Putamen (tissue), 1 donor: ENCODE measurements at places on chromosomes 7 and 10.

DNA sequence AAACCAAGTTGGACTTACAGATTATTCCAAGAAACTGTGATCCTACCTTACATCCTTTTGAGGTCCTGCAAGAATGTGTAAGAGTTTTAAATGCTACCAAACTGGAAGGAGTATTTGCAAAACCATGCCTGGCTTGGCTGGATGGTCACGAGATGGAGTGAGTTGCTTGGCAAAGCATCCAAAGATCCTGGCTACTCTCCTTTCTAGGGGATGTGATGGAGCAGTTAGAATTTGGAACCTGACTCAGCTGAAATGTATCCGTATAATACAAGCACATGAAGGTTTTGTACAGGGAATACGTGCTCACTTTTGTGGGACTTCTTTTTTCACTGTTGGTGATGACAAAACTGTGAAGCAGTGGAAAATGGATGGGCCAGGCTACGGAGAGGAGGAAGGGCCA is 13.3 kb upstream of the SYPL1 start:
- no peak for DNase-seq

DNA sequence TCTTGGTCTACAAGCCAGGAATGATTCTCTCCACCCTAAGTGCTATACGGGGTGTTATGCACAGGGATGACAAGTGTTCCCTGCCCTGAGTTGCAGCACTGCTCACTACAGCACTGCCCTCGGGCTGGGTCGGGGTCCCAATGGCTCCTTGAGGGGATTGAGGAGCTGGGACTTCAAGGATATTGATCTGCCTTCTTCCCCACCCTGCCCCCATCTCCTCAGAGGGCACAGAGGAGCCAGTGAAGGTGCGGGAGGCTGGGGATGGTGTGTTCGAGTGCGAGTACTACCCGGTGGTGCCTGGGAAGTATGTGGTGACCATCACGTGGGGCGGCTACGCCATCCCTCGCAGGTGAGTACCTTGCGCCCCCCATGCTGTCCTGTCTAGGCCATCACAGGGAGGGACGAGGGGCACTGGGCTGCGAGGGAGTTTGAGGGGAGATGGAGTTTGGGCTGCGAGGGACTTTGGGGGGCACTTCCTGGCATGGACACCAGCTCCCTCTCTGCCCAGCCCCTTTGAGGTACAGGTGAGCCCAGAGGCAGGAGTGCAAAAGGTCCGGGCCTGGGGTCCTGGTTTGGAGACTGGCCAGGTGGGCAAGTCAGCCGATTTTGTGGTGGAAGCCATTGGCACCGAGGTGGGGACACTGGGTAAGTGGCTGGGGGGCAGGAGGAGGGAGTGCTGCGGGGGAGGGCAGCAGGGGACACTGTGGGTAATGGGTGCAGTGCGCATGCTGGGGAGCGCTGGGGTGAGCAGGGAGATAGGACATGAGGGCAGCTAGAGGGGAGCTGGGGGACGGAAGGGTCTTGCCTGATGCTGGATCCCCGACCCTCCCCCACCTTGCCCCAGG is 10.3 kb downstream of the FLNC start:
- DNase-seq, result no peak

- DNase-seq, result no peak
Observed at GRCh38 chr7:48102530-48102929, 13.5 kb downstream of the UPP1 start.

GRCh38 chr7:43484678-43485395 is 98.1 kb upstream of the STK17A start:
- DNase-seq, result no peak

GRCh38 chr7:92717993-92718716 is 118.2 kb downstream of the CDK6 start:
- DNase-seq, result peak; percentile 85

GRCh38 chr7:8296362-8296659 is 34.3 kb upstream of the ICA1 start:
- no peak for DNase-seq

GRCh38 chr10:48285710-48286109 is 11.2 kb upstream of the FRMPD2 start:
- DNase-seq, result no peak

GRCh38 chr7:127934711-127935110 is 96.5 kb downstream of the LRRC4 start:
- DNase-seq, result no peak

- no peak for DNase-seq
Observed at GRCh38 chr7:150805864-150806263, 5.3 kb downstream of the TMEM176A start.

GRCh38 chr10:74912182-74912581 is 85.8 kb downstream of the KAT6B start:
- DNase-seq, result no peak

DNA sequence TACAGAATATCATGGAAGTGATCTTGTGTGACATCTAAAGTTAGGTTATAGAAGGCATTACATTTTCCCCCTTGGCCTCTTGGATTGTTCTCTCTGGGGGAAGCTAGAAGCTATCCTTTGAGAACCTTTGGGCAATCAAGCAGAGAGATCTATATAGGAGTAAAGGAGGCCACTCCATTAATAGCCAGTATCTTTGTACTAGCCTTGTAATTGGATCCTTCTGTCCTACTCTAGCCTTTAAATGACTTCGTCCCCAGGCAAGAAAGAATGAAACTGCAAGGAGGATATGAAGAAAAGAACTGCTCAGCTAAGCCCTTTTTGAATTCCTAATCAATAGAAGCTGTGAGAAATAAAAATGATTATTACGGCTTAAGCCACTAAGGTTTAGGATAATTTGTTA is 230.9 kb downstream of the AGMO start:
- DNase-seq, result no peak

DNA sequence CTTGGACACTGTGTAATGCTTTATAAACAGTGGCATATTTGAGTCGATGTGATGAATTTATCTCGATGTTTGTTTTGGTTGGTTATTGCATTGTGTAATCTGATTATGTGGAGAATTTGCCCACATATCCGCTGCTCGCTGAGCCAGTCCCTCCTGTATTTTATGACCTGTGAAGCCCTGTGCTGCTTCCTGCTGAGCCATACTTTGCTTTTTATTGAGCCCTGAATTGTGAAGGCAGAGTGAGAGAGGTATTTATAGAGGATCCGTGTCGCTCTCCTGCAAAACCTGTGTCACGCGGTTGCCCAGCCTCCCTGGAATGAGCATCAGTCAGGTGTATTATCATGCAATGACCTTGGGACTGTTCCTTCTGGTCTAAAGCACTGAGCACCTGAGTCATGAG is 253.7 kb downstream of the ARHGAP21 start:
- no peak for DNase-seq

DNA sequence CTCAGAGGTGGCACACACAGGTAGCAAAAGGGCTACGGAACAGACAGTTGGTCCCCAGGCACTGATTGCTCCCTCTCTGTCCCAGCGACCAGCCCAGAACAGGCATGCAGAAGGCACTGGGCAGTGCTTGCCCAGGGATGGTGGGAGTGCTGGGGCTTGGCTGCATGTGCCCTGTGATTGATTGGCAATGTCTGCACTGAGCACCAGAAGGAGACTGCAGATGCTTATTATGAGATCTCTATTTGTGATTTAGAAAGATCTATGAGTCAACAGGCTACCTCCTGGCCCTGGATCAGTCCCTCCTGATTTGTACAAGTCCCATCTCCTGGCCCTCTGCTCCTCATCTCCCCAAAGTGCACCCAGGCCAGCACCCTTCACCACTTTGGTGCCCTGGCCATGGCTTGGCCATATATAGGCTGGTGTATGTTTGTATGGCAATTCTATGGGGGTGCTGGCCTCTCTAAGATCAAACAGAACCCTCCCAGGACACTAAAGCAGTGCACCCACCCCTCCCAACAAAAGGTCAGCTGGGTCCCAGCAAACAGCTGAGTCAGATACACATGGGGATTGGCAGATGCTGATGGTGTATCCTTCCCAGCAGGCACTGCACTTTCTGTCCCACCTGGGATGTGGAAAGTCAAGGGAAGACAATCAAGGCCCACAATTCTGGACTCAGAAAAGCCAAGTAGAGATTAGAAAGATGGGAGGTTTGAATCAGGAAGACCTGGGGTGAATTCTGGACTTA is 30.9 kb downstream of the CAMK2B start:
- no peak for DNase-seq

DNA sequence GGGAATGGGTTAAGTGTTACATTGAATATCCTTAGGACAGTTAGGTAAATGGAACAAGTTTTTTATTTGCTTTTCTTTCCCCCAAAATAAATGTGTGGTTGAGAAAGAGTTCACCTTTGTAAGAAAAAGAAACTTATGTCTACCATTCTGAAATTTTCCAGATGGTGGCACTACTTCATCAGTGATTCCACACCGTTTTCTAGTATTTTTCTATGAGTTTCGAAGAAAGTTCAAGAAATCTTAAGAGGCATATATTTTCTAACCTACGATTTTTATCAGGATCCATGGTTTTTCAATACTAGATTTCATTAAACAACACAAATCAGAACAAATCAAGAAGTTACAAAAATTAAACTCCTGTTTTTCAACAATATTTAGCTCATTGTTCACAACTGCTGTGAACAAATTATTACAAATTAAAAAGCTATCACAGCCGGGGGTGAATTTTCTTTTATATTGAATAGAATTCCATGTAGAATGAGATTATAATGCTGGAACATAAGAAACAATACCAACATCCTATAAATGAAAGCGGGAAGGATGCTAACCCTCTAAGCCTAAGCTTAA is 163.1 kb upstream of the NPVF start:
- DNase-seq, result peak; percentile 26

GRCh38 chr10:124033887-124034218 is 59.5 kb downstream of the CHST15 start:
- DNase-seq, result no peak

DNA sequence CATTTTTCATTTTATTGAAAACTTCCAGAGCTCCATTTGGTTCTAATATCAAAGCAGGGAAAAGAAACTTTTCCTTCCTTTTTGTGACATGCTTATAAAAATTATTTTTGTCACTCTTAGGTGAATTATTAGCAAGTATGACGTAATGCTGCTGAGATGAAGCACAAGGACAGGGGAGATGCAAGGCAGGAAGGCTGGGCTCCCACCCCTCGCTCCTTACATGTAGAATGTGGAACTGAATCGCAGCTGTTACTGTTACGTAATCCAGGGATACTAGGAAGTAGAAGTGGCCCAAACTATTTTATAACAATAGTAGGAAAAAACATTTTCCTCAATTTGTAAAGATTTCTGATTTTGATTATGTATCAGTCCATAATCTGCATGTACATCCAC is 17.1 kb upstream of the GTPBP4 start:
- DNase-seq, result no peak

GRCh38 chr7:151131592-151132293 is 35.8 kb downstream of the GBX1 start:
- peak; percentile 91 for DNase-seq

DNA sequence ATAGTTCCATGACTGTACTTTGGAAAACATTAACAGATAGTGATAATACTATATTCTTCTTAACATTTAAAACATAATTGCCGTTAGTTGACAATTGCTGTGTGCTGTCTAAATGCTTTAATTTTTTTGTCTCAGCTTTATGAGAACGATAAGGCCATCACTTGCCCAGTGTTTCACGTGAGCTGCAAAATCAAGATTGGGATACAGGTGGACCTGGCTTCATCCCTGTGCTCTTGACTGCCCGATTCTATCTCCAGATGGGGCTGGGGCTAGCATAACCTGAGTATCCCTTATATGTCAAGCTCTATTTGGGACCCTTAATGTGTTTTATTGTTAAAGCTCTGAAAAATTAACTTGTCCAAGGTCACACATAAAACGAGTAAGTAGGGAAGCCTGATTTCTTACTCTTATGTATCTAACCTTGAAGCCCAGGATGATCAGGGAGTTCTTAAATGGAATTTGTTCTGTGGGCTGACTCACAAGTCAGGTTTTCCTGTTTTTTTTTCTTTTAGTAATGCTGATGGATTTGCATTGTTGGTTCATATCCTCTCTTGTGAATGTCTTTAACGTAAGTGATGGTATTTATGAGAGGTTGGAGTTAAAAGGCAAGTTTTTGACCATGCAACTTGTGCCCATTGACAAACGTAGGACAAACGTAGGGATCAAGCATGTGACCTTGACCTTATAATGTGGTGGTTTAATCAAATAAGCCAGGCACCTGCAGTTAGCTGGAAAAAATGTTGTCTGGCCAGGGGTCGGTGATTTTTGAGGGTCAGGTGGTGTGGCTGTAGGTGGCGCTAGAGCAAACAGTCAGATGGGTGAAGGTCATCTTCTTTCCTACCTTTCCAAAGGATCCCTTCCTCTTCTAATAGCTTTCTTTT is 3.6 kb downstream of the PRKAR2B start:
- no peak for DNase-seq

DNA sequence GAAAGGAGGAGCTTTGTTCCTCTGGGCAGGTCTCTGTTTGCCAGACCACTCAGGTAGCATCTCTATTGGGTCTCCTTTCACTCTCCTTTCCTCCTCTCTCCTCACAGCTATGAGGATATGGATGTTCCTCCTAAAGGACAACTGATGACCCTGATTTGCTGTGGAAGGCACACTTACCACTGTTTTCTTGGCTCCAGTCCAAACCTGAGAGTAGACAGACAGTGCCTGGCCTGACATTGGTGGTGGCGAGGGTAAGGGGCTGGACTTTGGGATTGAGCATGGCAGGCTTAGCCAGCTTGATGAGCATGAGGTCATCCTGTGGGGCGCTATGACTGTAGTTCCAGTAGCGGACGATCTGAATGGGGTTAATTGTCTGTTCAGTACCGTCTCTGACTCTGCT is 3.6 kb downstream of the PRSS37 start:
- no peak for DNase-seq

DNA sequence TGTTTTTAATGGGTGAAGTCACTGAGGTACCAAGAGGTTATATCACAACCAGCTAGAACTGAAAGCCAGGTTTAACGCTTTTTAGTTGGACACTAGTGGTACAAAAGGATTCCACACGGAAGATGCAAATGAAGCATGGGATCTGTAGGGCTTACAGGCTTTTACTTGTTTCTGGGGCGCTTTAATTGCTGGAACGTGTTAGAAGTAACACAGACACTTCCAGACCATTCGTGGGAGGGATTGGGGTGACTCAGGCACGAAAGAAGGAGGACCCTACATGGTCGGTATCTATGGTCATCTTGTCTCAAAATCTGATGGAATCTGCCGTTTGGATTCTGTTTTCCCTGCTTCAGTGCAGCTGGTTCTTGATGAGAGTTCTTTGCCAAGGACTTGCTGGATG is 1.0 kb downstream of the YKT6 start:
- DNase-seq, result no peak

DNA sequence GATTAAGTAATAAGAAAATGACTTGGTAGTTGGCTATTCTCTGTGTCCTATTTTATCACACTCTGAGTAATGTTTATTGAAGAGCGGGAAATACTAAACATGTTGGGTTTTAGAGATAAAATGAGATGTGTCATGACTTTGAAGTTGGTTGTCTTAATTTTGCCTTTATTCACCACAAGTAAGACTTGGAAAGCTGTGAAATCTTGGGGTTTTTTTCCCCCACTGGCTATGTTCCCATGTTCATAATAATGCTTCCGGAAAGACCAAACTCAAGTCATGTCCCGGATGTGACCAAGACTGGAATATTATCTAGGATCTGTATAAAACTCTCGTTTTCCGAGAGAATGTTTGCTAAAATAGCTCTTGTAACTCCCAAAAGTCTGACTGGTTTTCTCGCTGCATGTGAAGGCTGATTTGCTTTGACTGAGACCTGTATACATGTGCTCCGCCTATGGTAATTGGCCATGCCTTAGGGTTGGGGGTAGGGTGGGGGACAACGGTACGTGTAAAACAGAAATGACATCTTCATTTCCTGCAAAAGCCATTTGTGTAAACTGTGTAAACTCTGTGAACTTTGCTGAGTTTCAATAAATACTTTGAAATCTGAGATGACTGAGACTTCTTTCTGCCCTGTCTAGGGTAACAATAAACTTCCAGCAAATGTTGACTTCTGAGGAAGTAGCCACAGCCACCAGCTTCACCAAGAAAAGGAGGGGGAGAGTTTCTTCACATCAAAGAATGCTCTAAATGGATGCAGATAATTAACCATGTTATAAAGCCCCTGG is 169.6 kb downstream of the ZNF365 start:
- DNase-seq, result no peak
